Thyroid gland (tissue), 4 donors: ENCODE measurements at places on chromosomes 6 and 20. TPM values are rescaled to one million over a fixed set of nuclear protein-coding genes. Genes with fewer than 3 reads are reported as not detected.

The SOBP gene
- total RNA-seq = 16.9 TPM

The PTCRA gene
- total RNA-seq = not detected

The PRICKLE4 gene
- 15.6 TPM for total RNA-seq

GRCh38 chr20:50332491-50332980 is 141.9 kb downstream of the CEBPB start:
- DNase-seq = no peak

- DNase-seq = no peak
Observed at GRCh38 chr6:41692730-41693129, 42.7 kb downstream of the TFEB start.

DNA sequence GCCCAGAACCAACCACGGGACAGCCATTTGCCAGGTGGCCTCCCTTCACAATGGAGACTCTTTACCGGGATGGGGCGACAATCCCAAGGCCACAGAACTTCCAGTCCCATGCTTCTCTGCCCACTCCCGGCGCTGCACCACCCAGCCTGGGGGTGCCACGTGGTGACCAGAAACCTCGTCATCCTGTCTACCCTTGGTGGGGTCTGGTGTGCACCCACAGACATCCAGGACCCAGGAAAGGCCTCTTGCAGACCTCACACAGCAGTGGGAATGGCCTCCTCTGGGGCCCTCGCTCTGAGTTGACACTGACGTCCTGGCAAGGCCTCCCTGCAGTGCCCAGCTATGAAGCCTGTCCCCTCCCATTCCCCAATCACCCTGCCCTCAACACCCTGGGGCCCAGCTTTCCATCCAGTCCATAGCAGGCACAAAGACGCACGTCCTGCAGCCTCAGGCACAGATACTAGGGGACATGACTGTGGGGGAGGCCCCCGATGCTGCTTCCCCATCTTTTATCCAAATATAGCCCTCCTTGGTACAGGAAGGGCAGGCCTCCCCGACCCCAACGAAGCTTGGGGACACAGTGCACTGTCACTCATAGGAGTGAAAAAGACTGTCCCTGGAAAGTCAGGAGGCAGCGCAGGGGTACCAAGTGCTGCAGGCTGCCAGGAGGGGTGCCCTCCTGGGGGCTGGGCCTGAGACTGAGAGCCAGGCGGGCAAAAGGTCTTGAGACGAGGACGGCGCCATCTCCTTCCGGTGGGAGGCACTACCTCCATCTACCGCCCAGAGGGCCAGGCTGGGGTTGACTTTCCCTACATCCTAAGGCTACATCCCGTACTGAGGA is 7.2 kb downstream of the CST7 start:
- DNase-seq = no peak

DNA sequence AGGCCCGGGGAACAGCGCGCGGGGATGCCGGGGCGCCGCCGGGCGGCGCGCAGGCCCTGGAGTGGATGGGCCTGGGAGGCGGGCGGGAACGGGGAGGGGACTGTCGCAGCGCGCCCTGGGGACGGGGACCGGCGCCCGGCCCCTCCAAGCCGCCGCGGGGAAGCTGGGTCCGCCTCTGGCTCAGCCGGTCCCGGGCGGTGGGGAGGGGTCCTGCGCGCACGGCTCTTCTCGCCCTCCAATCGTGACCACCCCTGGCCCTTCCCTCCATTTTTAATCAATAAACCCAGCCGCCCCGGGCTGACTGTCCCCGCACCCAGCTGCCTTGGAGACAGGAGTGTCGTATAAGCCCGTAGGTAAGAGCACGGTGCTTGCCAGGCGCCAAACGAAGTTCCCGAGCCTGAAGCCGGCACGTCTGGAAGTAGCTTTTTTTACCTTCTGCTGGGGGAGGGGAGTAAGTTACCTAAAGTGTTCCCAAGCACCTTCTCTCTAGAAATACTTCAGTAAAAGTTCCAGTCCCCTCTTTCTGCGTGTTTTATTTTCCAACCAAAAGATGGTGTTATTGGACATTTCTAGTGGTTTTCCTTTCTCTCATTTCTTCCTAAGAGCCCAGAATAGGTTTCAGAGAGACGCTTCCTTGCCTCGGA is 780 bp upstream of the TAF4 start:
- DNase-seq = peak; percentile 75

- DNase-seq = no peak
Observed at GRCh38 chr6:70094156-70094555, 208.7 kb downstream of the COL9A1 start.

DNA sequence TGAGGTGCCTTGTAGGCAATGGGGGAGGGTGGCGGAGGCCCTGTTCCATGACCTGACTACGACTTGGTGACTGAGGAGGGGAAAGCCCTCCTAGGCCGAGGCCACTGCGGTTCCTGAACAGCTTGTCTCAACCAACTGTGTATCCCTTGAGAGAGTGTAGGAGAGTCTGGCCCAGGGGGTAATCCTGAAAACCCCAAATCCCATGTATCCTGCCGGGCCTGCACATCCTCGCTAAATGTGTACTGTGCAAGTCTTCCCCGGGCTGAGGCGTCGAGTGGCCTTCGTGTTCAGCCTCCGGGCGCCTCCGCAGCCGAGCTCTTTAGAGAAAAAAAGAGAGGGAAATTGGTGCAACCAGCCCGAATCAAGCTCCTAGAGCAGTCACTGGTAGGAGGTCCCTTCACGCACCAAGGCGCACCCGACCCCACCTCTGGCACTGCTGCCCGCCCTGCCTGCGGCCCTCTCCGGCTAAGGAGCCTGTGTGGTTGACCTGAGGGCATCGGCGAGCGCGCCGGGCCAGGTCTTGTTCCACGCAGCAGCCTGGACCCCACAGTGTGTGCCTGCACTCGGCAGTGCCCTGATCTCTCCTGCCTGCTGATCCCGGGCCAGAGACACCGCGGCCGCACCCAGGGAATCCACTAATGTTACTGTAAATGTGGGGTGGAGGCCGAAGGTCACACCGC is 7.3 kb downstream of the SIM1 start:
- no peak for DNase-seq

GRCh38 chr20:23063581-23063980 is 14.1 kb upstream of the THBD start:
- DNase-seq = no peak

GRCh38 chr20:49549801-49550551 is 18.0 kb downstream of the PTGIS start:
- DNase-seq = no peak

GRCh38 chr6:56079751-56080540 is 167.4 kb downstream of the COL21A1 start:
- no peak for DNase-seq

- DNase-seq = peak; percentile 37
Observed at GRCh38 chr20:45828589-45828988, 1.5 kb upstream of the TNNC2 start.
